CD4-positive, alpha-beta T cell treated with Interleukin-4 for 4 hours (primary cell): ENCODE measurements at places on chromosomes 6 and 20.
A peak's percentile ranks its signal among the peaks of the same experiment; 100 is the strongest.

GRCh38 chr6:31581434-31582229 lies 592 bp downstream of the LTB start:
- DNase-seq: no peak

DNA sequence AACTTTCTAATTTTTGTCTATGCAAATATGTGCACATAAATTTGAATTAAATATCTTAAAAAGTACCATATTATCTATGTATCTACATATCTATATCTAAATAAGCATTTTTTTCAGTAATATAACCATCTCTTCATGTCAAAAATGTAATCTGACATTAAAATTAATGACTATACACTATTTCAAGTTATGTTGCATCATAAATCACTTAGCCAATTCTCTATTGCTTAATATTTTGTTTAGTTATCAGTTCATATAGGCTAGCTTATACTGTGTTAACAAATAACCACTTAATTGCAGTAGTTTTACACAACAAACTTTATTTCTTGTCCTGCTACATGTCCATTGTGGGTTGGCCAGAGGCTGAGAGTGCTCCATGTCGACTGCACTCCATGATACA lies 360.8 kb downstream of the EPM2A start:
- no peak for DNase-seq

DNA sequence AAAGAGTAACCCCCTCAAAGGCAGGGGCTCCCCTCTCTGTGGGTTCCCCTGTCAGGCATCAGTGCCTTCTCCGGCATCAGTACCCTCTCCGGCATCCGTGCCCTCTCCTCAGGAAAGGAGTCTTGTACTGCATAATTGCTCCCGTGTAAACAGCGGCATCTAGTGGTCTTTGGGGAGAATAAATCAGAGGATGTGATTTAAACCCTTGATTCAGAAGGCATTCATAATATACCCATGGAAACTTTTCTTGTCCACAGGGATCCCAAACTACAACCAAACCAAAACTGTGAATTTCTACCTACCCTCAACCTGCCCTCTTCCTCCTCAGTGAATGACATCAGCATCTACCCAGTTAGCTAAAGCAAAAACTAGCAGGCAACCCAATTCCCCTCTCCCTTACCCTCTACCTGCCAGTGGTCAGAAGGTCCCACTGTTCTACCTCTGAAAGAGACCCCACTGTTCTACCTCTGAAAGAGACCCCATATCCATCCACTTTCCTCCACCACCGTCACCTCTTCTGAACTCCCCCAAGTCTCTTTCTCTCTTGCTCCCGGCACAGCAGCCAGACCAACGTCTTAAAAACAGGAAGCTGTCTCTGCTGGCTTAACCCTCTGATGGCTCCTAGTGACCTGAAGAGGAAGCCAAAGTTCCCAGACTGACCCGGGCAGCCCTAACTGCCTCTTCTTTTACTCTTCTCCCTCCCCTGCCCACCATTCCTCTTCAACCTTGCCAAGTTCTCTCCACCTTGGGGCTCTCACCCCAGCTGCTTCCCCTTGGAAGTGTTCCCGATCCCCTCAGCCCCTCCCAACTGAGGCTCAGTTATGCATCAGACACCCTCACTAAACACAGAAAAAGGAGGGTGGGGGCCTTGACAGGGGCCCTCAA lies 27.2 kb downstream of the UBE2V1 start:
- DNase-seq: peak; percentile 68

DNA sequence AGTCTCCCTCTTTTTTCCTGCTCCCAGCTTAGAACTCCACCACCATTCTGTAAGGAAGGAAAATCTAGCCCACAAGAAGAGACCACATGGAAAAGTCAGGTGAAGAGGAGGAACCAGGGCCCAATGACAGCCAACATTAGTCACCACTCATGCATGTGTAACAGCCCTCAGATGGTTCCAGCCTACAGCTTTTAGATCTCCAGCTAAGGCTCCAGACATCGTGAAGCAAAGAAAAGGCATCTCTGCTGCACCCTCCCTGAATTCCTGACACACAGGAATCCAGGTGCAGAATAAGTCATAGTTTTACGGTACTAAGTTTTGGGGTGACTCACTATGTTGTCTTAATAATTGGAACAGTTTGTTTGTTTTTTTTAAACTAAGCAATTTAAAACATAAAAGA lies 25.5 kb downstream of the DCDC2 start:
- DNase-seq: no peak

DNA sequence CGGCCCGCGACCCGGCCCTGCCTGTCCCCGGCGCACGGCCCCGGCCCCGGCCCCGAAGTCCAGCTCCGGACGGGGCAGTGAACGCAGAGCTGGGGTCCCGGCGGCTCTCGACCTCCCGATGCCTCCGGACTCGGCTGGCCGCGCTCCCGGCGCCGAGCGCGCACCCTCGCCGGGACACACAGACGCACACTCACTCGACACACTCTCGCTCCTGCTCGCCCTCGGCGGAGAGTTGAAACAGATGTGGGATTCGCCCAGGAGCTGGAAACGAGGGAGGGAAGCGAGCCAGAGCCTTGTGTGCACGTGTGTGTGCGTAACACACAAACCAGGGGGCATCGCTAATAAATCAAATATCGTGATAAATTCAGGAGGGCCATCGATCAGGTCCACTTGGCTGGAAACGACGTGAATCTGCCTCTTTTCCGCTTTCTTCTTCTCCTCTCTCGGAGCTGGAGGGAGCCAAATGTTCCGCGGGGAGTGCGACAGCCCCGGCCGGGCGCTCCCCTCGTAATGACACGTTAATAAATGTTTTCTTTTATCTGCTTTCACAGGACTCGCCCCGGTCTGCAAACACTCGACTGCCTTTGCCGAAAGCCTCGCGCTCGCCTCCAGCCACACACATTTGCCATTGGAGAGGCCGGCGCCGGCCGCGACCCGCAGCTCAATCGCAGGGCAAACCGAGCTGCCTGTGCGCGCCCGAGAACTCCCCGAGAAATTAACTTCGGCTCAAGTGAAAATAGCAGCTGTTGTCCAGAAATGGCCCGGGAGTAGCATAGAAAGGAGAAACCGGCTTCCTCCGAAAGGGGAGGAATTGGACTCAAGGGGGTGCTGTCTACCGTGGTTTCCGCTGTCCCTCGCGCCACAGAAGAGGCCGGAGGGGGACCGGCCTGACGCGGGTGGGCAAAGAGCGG lies 828 bp upstream of the SULF2 start:
- DNase-seq: no peak

GRCh38 chr20:58306421-58307261 lies 2.9 kb upstream of the RAB22A start:
- DNase-seq: peak; percentile 98

GRCh38 chr6:74402781-74403180 lies 706.8 kb downstream of the CD109 start:
- no peak for DNase-seq

DNA sequence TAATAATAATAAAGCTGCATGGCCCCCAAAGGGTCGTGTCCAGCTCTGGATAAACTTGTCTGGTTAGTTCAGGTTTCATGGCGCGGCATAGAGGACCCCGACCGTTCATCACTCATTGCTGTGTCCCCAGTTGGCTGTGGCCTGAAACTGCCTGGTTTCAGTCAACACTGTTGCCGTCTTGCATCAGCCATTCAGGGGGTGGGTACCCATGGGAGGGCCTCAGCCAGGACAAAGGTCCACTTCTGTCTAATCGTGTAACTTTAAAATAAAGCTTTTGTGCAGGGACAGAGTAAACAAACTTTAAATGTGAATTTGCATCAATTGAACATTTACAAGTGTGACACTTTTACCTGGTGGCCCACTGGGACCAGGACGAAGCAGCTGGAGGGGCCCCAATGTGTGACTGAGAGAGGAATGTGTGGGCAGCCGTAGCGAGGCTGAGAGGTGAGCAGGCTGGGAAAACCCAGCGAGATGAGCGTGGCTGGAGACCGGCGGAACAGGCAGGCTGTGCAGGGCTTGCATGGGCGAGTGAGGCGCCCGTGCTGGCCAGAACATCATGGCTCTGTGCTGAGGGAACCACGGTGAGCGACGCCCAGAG lies 22.3 kb upstream of the UNC93A start:
- no peak for DNase-seq

DNA sequence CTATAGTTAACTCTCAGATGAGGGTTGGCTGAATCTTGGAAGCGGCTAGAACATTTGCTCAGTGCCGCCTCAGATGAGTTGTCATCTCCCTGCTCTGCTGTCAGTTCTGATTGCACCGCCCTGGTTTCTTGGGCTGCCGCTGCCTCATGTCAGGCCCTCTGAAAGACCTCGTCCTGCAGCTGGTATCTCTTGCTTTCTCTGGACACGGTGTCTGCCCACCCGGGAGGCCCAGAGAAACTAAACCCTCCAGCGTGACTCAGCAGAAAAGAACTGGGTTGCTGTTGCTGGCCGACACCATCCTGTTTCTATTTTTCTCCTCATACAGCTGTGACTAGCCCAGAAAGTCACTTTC lies 355.4 kb downstream of the CD83 start:
- no peak for DNase-seq

- DNase-seq: no peak
Measured at GRCh38 chr6:91088515-91088914, 501.6 kb upstream of the MAP3K7 start.

DNA sequence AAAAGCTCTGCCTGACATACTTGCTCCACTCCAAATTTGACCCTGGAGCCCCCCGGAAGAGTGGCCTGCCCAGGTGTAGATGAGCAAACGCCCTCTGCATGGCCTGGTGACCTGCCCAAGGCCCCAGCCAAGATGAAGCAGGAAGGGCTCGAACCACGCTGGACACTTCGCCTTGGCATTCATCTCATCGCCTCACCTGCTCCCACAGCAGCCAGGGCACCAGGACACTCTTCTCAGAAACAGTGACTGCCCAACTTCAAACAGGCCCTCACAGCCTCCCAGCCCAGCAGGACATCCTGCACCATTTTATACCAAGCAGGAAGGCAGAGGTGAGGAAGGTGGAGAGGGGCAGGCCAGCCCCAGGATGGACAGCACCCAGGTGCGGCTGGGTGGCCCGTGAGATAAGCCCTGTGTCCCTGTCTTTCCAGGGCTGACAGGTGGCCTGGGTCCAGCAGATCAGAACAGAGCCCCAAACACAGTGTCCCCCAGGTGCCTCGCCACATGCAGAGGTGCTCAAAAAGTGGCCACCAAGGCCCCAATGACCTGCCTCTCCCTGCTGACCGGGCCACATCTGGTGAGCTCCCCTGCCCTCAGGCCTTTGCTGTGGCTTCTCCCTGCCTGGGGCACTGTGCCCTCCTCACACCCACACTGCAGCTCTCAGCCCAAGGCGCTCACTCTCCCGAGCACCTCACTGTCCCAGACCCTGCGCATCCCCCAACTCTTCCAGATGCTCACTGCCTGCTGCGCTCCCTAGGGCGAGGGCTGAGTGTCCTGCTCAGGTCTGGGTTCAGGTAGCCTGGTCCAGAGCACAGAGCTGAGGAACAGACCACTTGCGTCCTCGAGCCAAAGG lies 7.2 kb downstream of the ACSS1 start:
- DNase-seq: no peak

DNA sequence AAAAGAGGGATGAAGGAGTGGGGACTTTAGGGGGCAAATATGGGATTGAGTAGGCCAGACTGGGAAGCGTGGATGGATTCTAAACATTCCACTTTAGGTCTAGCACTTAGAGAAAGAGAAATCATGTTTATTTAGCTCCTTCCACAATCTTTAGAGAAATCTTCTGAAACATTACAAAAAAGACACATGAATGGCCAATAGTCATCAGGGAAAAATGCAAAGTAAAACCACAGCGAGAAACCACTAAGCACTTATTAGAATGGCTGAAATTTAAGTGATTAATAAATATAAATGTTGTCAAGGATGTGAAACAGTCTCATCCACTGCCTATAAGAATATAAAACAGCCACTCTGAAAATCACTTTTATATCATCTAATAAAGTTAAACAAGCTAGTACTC lies 46.9 kb downstream of the HLA-A start:
- DNase-seq: no peak

GRCh38 chr6:164569509-164569908 lies 739.9 kb downstream of the C6orf118 start:
- no peak for DNase-seq

DNA sequence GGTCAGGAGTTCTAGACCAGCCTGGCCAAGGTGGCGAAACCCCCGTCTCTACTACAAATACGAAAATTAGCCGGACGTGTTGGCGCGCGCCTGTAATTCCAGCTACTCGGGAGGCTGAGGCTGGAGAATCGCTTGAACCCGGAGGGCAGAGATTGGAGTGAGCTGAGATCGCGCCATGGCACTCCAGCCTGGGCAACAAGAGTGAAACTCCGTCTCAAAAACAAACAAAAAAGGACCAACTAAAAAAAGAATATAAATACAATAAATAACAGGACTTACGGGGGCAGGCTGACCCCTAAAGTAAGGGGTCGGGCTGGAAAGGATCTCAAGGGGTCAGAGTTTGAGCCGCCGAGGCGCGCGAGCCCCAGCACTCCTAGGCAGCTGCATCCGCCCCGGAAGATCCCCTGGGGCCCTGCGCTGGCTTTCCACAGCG lies 509 bp upstream of the TPD52L2 start:
- no peak for DNase-seq

- peak; percentile 67 for DNase-seq
Measured at GRCh38 chr6:116615937-116616736, at the start of gene RSPH4A. Gene RSPH4A (plus strand): TSS chr6:116616479. CDS start chr6:116616624, 145 bp downstream.

DNA sequence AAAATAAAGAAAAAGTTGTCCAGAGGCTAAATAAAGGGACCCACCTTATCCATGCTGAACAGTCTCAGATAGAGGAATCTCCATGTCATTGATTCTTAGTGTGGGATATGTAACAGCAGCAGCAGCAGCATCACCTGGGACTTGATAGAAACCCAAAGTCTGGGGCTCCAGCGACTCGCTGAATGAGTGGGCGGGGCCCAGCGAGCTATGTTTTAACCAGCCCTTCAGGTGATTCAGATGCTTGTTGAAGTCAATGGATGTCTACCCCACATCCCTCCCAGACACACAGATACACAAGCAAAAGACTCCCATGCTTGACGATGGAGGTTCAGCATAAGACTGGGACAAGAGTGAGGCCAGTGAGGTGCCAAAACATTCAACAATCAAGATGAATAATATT lies 298.6 kb downstream of the UBE3D start:
- DNase-seq: no peak

DNA sequence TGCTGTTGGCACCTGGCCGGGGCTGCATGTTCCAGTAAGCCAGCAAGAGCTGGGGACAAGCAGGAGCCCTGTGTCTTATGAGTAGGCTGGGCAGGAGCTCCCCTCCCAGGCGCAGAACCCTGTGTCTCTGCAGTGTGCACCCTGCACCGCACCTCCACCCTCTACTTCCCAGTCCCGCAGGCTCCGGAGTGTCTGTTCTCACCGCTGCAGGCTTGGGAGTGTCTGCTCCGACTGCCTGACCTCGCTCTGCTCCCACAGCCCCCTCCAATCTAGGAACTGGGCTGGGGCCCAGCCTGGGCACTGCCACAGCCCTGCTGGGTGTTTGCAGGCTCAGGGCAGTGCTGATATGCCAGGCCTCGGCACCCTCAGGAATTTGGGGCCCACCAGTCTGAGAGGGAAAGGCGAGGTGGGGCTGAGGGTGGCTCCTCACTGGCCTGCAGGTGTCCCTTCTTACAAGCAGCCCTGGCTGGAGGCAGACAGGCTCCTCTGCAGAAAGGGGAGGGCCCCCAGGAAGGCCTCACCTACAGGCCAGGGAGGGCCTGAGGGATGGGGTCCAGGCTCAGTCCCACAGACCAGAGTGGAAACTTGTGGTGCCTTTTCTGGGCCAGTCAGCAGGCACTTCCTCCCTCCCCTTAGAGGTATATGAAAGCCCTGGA lies 871.6 kb upstream of the GJE1 start:
- no peak for DNase-seq

GRCh38 chr6:168578036-168578435 lies 137.1 kb downstream of the SMOC2 start:
- no peak for DNase-seq

GRCh38 chr20:50146732-50147662 lies 6.5 kb downstream of the PEDS1 start:
- peak; percentile 89 for DNase-seq
